Stimulated activated CD4-positive, alpha-beta T cell treated with anti-CD3 and anti-CD28 coated beads, Interleukin-4, amount 100 ng/mL, for 24 hours (primary cell): ENCODE measurements at places on chromosomes 3 and 15.

GRCh38 chr3:156728267-156728985 is 54.0 kb downstream of the TIPARP start:
- DNase-seq, result no peak

DNA sequence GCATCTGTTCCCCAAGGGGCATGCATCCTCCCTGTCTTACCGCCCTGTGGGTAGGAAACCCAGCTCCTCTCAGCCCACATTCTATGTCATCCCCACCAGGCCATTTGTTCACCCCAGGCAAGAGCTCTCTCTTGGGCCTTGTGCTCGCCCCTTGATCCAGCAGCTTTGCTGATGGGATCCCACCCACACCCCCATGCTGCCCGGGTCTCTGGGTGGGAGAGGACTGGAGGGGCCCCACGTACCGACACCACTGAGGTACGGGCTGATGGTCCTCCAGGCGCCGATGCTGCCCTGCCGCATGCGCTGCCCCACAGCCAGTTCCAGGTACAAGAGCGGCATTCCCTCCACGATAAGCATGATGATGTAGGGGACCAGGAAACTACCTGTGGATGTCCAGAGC is 14.5 kb downstream of the SLC6A20 start:
- DNase-seq, result no peak

GRCh38 chr3:179610066-179610465 is 5.5 kb downstream of the NDUFB5 start:
- no peak for DNase-seq

GRCh38 chr3:119240101-119240590 is 532 bp downstream of the B4GALT4 start:
- peak; percentile 25 for DNase-seq

GRCh38 chr3:195117978-195118581 is 152.9 kb downstream of the XXYLT1 start:
- DNase-seq, result no peak

- DNase-seq, result no peak
Measured at GRCh38 chr15:92788196-92788595, 111.9 kb upstream of the CHD2 start.

- no peak for DNase-seq
Measured at GRCh38 chr15:62783303-62783957, 259.1 kb upstream of the TPM1 start.

- no peak for DNase-seq
Measured at GRCh38 chr3:176663837-176664831, 533.1 kb downstream of the TBL1XR1 start.

DNA sequence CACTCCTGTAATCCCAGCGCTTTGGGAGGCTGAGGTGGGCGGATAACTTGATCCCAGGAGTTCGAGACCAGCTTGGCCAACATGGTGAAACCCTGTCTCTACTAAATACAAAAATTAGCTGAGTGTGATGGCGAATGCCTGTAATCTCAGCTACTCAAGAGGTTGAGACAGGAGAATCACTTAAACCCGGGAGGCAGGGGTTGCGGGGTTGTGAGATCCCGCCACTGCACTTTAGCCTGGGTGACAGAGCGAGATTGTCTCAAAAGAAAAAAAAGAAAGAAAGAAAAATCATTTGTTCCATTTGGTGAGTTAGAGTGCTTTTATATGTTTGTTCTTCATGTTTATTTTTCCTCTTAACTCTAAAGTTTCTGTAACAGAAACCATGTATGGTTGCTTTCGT is 7.3 kb downstream of the NCK1 start:
- DNase-seq, result no peak

DNA sequence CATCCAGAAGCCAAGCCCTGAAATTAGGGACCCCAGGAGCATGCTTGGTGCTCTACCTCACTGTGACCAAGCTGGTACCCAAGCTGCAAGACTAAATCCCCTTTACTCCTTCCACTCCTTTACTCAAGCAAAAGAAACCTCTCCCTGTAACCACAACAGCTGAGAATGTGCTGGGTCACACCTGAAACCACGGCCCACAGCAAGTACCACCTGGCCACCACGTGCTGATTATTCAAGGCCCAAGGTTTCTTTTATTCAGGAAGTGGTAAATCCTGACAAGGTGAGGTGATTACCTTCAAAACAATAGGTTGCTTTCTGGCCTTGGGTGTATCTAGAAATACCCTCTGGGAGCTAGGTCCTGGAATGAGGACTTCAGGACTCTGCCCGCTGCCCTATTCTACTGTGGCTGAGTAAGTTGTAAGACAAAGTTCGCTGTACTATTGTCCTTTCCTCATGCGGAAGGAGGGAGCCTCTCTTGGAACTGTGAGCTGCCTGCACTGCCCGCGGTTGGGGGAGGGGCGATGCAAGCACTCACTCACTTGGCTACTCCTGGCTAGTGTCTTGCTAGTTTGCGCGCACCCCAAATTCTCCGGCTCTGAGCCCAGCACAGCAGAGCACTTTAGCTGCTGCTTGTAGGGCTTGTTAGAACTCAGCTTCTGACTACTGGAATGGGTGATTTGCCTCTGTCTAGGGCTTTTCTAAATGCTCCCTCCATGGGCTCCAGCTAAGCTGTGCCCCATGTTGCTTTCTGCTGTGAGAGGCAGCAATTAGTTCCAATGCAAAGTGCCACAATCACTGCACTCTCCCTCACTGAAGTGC is 487.1 kb upstream of the CNTN3 start:
- DNase-seq, result no peak

- DNase-seq, result peak; percentile 89
Measured at GRCh38 chr15:41989573-41990242, 17.4 kb upstream of the EHD4 start.

DNA sequence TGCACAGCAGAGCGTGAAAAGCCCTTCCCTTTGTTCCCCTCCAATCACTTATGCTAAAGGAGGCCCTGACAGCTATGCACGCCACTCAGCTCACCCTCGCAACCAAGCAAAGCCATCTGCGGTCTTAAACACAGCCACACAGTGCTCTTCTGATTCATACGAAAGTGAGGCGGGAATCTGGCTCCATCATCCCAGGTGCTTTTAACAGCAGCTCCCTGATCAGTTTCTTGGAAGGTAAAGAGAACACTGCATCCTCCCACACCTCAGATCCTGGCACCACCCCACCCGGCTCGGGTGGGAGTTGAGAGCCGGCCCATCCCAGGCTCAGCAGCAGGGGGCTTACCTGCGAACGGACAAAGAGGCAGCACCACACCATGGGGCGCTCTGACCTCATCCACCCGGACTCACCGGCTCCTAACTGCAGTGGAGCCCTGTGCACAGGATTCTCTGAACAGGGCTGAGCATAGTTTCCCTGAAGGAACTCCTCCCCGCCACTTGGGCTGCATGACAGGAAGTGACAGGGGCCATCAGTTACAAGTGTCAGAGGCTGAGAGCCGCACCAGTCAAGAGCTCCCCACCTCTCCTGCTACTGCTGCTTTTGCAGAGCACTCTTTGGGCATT is 114.3 kb upstream of the ARHGEF3 start:
- DNase-seq, result peak; percentile 73

GRCh38 chr3:69784954-69785514 is 45.8 kb downstream of the MITF start:
- no peak for DNase-seq

- DNase-seq, result peak; percentile 25
Measured at GRCh38 chr3:157865352-157866000, 240.7 kb downstream of the SHOX2 start.

GRCh38 chr3:139534992-139535879 is 4.3 kb downstream of the RBP1 start:
- no peak for DNase-seq

GRCh38 chr3:61914276-61914675 is 352.9 kb downstream of the PTPRG start:
- DNase-seq, result no peak

GRCh38 chr3:121969631-121970030 is 52.4 kb downstream of the ILDR1 start:
- no peak for DNase-seq

- DNase-seq, result no peak
Measured at GRCh38 chr15:52023169-52023922, 4.3 kb downstream of the MAPK6 start.

GRCh38 chr15:47908950-47909670 is 191.8 kb downstream of the SEMA6D start:
- DNase-seq, result no peak

GRCh38 chr3:74363346-74363745 is 251.1 kb downstream of the CNTN3 start:
- no peak for DNase-seq

GRCh38 chr3:150130404-150131100 is 159.9 kb upstream of the PFN2 start:
- DNase-seq, result no peak

- no peak for DNase-seq
Measured at GRCh38 chr3:112813723-112814171, 32.9 kb downstream of the CD200R1L start.

- DNase-seq, result no peak
Measured at GRCh38 chr3:145519398-145520047, 641.5 kb downstream of the PLOD2 start.

GRCh38 chr15:87858651-87859050 is 397.9 kb downstream of the NTRK3 start:
- DNase-seq, result no peak

DNA sequence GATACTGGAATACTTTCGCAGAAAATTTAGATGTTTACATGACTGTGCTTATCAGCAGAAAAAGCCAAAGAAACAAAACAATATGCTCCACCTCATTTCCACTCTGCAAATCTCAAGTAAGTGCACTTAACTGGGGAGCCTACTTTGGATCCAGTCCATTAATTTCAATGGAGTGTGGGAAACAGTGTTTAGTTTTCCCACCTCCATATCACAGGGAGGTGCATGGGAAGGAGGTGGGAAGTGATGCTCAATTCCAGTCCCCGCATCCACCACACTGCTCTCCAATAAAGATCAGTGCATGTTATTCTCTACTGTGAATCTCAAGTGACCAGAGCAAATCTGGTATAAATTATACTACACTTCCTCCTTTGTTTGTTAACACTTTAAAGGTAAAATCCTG is 2.9 kb downstream of the NEDD4 start:
- no peak for DNase-seq

GRCh38 chr15:85897895-85898717 is 103.4 kb upstream of the KLHL25 start:
- no peak for DNase-seq

- no peak for DNase-seq
Measured at GRCh38 chr15:63880744-63881143, 47.0 kb upstream of the HERC1 start.

DNA sequence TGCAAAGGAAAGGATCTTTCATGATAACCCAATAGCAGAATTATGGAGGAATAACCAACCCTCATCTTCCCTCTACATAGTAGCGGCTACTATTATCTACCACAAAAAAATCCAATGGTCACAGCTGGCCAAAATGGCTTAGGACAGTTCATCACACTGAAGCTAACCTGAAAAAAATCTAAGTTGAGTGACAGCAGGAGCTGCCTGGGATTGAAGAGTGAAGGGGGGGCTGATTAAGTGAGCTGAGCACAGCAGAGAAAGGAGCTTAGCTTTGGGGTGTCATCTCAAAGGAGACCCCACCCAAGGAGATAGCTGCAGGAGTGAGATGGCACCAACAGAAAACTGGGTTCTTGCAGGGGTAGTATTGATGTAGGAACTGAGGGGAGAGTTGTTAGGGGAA is 33.6 kb downstream of the CCNL1 start:
- DNase-seq, result no peak

GRCh38 chr3:150203273-150203672 is 204.8 kb upstream of the TSC22D2 start:
- DNase-seq, result no peak

- DNase-seq, result peak; percentile 15
Measured at GRCh38 chr3:124620600-124621063, 109.6 kb upstream of the UMPS start.

GRCh38 chr3:67998281-67998680 is 343.9 kb upstream of the SUCLG2 start:
- DNase-seq, result no peak

DNA sequence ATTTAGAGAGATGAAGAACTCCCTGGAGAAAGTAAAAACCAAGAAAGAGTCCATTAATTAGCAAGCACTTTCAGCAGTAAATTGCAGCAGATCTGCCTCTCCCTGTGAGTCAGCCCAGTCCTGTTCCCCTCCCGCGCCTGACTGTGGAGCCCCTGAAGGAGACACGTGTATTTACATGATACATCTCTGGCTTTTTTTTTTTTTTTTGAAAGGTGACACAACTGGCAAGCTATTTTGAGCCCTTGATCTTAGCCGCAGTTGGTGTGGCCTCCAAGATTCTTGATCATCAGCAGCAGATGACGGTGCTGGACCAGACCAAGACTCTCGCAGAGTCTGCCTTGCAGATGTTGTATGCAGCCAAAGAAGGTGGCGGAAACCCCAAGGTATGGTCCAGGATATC is 271.8 kb upstream of the TPM1 start:
- DNase-seq, result no peak

GRCh38 chr3:107430996-107431245 is 53.7 kb downstream of the CCDC54 start:
- DNase-seq, result peak; percentile 24

- DNase-seq, result no peak
Measured at GRCh38 chr15:49693498-49693897, 72.7 kb downstream of the DTWD1 start.

DNA sequence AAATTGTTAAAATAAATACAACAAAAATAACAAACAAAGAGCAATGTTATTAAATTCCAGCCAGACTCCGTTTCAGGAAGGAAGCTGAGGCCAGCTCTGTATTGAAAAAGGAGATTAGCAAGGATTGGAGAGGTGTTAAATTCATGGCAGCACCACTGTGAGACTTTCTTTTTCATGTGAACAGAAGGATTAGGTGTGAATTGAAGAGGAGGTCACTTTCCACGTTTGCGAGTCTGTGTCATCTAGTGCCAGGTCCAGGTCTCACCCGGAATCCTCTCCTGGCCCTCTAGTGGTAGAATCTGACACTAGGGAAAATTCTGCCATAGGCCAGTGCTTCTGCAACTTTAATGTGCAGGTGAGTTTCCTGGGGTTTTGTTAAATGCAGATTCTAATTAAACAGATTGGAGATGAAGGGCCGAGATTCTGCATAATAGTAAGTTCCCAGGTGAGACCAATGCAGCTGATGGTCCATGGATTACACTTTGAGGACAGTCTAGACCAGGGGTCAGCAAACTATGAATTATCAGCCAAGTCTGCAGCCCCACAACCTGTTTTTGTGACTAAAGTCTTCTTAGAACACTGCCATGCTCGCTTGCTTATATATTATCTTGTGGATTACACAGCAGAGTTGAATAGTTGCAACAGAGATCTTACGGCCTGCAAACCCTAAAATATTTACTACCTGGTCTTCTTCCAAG is 9.2 kb upstream of the SLC6A1 start:
- DNase-seq, result peak; percentile 19

GRCh38 chr3:132679911-132680310 is 19.8 kb downstream of the UBA5 start:
- no peak for DNase-seq

GRCh38 chr3:186307594-186308221 is 54.3 kb downstream of the DGKG start:
- peak; percentile 13 for DNase-seq
